ENCODE measurements at places on chromosomes 2 and 18.

GRCh38 chr2:77268626-77269025, 253.6 kb downstream of the LRRTM4 start:
- no peak for DNase-seq

DNA sequence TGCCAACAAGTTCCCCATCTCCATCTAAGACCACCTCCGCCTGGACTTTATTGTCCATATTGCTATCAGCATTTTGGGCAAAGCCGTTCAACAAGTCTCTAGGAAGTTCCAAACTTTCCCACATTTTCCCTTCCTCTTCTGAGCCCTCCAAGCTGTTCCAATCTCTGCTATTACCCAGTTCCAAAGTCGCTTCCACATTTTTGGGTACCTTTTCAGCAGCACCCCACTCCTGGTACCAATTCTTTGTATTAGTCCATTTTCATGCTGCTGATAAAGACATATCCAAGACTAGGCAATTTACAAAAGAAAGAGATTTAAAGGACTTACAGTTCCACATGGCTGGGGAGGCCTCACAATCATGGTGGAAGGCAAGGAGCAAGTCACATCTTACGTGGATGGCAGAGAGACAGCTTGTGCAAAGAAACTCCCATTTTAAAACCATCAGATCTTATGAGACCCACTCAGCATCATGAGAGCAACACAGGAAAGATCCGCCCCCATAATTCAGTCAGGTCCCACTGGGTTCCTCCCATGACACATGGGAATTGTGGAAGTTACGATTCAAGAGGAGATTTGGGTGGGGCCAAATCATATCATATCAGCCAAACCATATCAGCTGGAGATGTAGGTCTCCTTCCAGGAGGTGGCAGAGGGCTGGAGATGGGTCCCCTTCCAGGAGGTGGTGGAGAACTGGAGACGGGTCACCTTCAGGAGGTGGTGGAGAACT, 19.8 kb upstream of the TXNDC2 start:
- DNase-seq, result no peak

DNA sequence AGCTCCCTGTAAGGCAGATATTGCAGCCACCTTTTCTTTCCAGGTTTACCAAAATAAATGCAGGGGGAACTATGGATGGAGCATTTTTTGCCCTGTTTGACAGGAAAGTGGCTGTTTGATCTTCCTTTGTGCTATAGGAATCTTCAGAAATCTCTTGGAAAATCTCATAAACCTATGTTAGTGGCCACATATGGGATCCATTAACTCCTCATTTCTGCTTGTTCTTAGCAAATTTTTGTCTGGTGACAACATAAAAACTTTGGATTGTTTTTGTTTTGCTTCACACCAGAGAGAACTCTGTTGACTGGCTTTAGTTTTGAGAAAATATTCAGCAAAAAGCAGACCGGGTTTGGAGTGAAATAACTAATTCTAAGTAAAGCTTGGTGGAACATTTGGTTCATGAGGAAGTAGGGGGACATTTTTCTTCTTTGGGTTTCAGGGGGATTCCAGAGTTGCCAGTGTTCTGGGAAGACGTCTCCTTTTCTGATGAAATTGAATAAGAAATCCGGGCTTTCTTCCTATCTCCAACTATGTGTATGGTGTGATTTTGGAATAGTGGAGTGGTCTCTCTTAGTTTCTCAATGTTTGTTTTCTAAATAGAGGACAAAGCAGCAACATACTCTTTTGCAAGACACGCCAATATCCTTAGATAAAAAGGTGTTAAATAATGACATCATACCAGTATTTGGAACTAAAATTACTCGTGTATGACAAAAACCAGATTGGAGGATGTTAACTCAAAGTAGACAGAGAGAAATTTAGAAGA, 174.4 kb downstream of the ICOS start:
- no peak for DNase-seq

GRCh38 chr2:172635548-172635947, 79.7 kb downstream of the PDK1 start:
- DNase-seq, result no peak

DNA sequence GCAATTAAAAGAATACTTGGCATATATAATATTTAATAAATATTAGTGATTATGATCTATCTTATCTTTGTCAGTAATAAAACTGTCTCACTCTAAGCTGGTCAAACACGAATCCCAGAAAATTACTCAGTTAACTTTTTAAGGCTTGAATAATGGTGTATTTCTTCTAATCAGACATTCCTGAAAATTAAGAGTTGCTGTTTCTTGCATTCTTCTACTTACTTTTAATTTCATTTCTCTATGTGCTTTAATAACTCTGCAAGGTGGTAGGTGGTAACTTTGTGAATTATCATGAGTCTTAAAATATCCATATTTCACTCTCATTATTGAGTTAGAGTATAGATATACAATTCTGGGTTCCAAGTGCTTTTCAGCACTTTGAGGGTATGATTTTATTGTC, 3.1 kb upstream of the SERPINB10 start:
- no peak for DNase-seq

- DNase-seq, result no peak
These were observed 251.7 kb downstream of the NDUFA10 start for GRCh38 chr2:239773228-239774141.

- DNase-seq, result no peak
These were observed 611.6 kb upstream of the SALL3 start for GRCh38 chr18:78367996-78368395.

- no peak for DNase-seq
These were observed 14.3 kb downstream of the EDAR start for GRCh38 chr2:108974674-108975073.

DNA sequence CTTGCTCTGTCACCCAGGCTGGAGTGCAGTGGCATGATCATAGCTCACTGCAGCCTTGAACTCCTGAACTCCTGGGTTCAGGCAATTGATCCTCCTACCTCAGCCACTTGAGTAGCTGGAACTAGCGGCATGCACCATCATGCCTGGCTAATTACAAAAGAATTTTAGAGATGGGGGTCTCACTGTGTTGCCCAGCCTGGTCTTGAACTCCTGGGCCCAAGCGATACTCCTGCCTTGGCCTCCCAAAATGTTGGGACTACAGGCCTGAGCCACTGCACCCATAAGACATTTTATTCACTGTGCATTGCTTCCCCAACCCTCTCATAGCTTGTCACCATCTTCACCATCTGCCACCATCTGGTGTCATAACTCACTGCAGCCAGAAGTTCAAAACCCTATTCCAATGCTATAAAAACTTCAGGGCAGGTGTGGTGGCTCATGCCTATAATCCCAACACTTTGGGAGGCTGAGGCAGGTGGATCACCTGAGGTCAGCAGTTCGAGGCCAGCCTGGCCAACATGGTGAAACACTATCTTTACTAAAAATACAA, 78.7 kb downstream of the NCAPH start:
- no peak for DNase-seq

- DNase-seq, result no peak
These were observed 152.4 kb downstream of the MGAT5 start for GRCh38 chr2:134406311-134406710.

GRCh38 chr2:24594283-24594682, 103.2 kb downstream of the NCOA1 start:
- no peak for DNase-seq

DNA sequence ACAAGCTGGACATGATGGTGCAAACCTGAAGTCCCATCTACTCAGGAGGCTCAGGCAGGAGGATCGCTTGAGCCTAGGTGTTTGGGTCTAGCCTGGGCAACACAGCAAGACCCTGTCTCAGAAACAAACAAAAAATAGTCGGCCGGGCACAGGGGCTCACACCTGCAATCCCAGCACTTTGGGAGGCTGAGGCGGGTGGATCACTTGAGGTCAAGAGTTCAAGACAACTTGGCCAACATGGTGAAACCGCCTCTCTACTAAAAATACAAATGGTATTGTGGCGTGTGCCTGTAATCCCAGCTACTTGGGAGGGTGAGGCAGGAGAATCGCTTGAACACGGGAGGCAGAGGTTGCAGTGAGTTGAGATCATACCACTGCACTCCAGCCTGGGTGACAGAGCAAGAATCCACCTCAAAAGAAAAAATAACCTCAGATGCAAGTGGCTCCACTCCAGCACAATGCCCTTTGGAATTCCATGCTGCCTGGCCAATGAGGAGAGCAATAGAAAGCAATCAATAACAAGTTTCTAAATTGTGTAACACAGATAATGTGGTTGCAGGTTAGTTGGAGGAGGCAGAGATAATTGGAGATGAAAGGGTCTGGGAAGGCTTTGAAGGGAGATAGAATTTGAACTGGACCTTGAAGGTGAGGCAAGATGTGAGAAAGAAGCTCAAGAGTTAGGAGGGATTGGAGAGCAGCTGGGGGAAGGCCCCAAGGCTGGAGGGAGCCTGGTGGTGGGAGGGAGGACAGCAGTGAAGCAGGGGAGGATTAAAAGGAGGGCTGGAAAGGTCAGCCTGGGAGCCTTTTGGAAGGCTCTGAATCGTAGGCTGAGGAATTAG, 6.0 kb downstream of the TTC31 start:
- DNase-seq, result no peak

- no peak for DNase-seq
These were observed 257.9 kb downstream of the BCL11A start for GRCh38 chr2:60295636-60295962.

GRCh38 chr18:67783196-67783946, 266.9 kb upstream of the DSEL start:
- DNase-seq, result no peak

DNA sequence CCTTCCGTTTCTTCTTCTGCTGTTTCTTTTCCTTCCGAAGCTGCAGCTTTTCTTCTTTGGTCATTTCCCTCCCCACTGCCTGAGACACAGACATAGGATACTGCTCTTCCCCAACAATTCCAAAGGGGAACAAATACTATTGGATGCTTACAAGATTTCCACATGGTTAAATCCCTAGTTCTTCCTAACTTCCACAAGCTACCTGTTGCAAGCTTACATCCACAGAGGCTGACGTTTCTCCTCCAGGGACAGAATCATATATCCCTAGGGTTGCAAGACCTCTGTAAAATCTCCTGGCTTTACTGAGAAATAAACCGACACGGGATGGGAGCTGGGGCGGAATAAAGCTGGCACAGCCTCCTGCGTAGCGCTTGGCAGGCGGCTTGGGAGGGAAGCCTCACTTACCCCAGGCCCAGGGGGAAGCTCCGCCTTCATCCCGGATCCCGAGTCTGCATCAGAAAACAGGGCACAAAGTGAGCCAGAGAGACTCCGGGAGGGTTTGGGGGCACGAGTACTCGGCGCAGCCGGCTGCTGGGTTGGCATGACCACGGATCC, 590 bp downstream of the EIF2B4 start:
- DNase-seq, result no peak

GRCh38 chr2:218858671-218859555, 692 bp upstream of the WNT6 start:
- no peak for DNase-seq

DNA sequence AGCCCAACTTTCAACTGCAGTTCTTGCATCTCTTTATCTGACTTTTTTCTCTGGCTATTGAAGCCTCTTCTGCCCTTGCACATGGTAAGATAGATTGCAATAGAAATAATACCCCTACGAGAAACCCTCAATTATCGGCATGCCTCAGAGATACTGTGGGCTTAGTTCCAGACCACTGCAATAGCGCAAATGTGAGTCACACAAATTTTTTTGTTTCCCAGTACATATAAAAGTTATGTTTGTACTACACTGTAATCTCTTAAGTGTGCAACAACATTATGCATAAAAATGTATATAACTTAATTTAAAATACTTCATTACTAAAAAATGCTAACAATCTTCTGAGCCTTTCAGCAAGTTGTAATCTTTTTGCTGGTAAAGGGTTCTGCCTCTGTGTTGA, 124.7 kb downstream of the PDE1A start:
- no peak for DNase-seq

GRCh38 chr18:27312153-27312552, 127.0 kb upstream of the CHST9 start:
- no peak for DNase-seq

DNA sequence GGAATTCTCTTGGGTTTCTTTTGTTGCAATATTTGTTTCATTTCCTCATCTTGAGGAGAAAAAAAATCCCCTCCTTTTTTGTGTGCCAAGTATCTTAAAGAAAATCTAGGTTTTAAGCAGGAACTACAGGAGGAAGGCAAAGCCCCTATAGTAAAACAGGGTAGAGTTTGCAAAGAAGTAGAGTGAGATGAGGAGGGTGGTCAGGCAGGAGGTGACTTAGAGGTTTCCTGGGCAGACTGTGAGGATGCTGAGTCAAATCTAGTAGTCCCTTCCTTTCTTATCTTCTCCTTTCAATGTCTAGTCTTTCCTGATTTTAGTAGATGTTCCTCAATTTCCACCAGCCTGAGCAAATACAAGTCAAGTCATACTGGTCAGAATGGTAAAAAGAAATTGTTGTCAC, 222.5 kb downstream of the PMAIP1 start:
- DNase-seq, result no peak

DNA sequence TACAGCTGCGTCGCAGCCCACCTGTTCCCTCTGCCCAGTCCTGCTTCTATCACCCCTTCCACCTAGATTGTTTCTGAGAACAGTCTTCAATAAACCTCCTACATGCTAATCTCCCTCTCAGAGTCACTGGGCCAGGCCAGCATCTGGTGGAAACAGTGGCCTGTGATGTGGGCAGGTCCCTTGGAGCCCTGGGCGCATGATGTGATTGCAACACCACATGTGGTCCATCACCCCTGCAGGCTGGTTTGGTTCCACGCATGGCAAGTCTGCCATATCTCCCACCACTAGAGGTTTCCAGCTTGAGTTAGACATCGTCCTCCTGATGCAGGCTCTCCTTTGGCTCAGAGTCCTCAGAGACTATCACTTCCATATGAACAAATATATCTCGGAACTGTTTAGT, 83.5 kb downstream of the PRKCE start:
- DNase-seq, result no peak

DNA sequence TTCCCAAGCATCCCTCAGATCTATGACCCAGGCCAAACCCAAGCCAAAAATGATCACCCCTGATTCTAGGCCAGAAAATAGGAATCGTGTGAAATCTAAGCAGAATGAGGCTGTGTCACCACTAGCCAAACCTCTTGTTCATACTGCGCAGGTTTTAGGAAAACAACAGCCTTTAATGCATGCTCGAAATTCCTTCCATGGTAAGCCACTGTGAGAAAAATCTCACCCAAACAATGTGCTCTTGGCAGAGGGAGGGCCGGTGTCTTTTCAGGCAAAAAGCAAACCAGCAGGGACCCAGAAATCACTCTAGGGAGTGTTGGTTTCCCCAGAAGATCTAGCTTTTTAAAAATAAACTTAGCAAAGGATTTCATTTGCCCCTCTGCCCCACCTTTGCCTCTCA, 71.2 kb upstream of the FOSL2 start:
- DNase-seq, result no peak

DNA sequence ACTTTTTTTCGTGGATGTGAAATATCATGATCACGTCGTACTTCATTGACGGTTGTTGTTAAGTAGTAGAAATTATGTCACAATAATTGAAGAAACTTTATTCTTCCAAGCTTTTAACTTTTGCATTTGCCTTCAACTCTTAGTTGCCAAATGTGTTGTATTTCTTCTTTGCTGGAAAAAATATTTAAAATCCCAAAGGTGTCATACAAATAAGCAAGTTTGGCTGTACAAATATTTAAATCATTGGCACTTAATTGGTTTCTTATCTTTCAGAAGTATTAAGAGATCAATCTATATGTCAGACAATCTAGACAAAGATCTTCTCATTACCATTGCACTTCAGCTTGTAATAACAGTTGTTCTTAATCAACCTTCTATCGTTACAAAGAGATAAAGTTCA, 204.0 kb upstream of the HDAC4 start:
- DNase-seq, result no peak

- DNase-seq, result no peak
These were observed 310.0 kb downstream of the DPP10 start for GRCh38 chr2:114752425-114752824.

GRCh38 chr2:36371070-36371874, 15.7 kb downstream of the CRIM1 start:
- DNase-seq, result no peak
